ENCODE measurements at places on chromosomes 2 and 18.

- no peak for DNase-seq
Measured at GRCh38 chr2:234251326-234252271, 201.1 kb downstream of the SPP2 start.

DNA sequence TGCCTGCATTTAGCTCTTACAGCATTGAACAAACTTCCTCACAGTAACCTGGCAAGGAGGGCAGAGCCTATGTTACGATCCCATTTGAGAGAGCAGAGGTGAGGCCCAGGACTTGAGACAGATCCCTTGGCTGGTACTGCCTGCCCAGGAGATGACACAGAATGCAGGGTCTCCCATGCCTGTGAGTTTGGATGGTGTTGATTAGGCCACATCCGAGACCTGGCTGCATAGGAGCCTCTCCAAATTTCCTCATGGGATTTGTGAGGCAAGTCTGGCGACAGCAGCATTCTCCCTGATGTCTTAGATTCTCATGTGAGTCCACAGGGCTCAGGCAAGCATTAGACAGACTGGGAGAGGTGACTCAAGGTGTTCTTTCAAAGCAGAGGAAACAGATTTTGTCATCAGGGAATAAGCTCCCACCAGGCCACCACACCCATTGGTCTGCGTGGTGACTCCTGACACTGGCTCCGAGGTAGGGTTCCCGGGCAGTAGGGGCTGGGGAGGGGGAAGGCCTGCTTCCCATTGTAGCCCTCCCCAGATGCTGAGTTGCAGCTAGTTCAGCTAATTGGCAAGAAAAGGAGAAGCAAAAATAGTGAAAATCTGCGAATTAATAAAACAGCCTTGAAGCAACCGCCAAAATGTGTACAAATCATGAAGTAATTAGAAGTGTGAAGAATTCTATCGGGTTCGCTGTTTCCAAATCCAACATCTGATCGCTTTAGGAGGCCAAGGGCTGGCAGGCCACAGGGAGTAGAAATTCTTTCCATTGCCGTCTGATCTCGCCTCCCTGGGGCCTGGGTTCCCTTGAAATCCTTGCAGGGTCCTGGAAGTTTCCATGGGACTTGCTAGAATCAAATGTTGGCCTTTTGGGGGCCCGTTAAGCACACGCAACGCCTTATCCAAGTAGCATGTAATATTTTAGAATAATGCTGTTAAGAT, 68.0 kb downstream of the MAPK4 start:
- no peak for DNase-seq

DNA sequence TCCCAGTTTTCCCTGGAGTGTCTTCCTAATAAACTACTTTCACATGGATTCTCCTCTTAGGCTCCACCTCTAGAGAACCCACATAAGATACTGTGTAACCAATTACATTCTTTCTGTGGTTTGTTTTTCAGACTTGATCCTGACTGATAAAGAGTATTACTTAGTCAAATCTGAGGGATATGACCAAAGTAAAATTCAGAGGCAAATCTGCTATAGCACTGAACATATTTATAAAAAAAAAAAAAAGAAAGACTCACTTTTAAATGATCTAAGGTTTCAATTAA, 13.9 kb downstream of the CKAP2L start:
- no peak for DNase-seq

DNA sequence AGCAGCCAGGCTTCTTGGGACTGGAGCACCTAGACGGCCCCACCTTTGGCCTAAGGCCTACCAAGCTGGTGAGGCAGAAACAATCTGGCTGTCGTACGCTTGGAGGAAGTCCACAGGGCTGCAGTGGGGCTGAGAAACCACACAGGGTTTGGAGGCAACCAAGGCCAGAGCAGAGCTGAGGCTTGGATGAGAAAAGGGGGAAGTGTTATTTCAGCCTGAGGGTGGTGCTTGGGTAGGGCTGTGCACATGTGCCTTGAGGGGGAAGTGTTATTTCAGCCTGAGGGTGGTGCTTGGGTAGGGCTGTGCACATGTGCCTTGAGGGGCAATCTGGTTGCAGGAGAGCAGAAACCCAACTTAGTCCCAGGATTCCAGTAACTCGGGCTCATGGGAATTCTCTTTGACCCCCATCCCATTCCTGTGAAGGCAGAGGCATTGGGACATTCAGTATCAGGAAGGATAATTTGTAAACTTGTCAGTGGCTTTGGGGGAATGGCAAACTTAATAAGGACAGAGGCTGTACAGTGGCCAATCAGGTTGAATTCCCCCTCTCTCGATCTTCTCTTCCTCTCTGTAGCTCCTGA, 971 bp upstream of the FBXO41 start:
- DNase-seq = no peak

GRCh38 chr2:121307048-121307447, 22.0 kb upstream of the TFCP2L1 start:
- DNase-seq = no peak

GRCh38 chr2:71851094-71851750, 296.4 kb downstream of the CYP26B1 start:
- no peak for DNase-seq

DNA sequence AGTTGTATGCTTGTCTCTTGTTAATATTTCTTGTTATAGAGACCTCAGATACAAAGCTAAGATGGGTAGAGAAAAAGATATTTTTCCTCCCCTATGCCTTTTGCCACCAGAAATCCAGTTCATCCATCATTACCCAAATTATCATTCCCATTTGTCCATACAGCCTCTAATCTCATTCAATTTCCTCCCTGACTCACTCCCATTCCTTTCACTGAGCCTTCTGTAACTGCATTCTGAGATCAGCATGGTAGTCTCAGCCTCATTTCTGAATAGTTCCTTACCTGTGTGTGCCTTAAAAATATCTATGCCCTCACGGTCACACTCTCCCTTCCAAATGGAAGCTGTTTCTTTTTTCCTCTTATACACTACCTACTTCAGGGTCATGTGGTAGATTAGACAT, 15.7 kb upstream of the PIK3C3 start:
- no peak for DNase-seq

- no peak for DNase-seq
Measured at GRCh38 chr18:56890632-56891031, 239.5 kb downstream of the WDR7 start.

GRCh38 chr2:60830991-60831390, 50.4 kb upstream of the REL start:
- DNase-seq = no peak

GRCh38 chr2:75251896-75252295, 52.6 kb upstream of the TACR1 start:
- no peak for DNase-seq

- DNase-seq = no peak
Measured at GRCh38 chr2:71605173-71605641, 151.8 kb downstream of the DYSF start.

GRCh38 chr2:140472676-140473075, 1658.1 kb downstream of the LRP1B start:
- no peak for DNase-seq

DNA sequence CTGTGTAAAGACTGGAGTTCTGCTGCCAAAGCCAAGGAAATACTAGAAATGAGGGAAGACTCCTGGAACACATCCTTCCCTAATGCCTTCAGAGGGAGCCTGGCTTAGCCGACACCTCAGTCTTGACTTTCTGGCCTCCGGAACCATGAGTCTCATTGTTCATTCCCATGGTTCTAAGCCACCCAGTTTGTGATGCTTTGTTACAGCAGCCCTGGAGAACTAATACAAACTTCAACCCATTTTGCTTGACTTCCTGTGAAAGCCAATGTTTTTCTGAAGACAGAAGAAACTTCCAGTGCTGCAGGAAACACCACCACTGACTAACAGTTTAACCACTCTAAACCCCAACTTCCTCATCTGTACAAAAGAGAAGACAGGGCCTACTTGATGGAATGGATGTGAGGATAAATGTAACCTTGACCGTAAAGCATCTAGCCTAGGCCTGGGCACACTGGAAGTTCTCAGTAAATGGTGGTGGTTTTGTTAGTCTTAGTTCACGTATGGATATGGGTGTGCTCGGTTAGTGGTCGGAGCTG, 85.9 kb upstream of the RFX8 start:
- no peak for DNase-seq

DNA sequence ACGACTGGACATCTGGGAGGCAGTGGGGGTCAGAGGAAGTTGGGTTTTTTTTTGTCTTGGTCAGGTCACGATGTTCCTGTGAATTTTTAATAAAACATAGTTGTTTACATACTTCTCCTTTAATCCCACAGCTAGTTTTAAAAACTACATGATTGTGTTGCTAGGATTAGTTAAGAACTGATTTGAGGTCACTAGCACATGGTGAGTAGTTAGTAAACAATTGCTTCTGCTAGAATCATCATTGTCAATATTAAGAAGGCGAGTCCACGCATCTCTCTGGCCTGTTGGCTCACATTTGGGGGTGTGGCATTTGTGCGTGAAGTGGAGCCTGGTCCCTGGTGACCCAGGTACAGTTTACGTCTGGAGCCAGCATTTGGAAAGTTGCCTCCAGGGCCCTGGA, 59.4 kb downstream of the AGAP1 start:
- DNase-seq = no peak

GRCh38 chr2:10520154-10520553, 72.0 kb upstream of the ODC1 start:
- no peak for DNase-seq

Data from iPS DF 19.7 (cell line).